ENCODE measurements at places on chromosomes 4 and X. TPM values are rescaled to one million over a fixed set of nuclear protein-coding genes. Genes with fewer than 3 reads are reported as not detected.

Gene GLRB
- total RNA-seq = 2.4 TPM

Gene GABRB1
- total RNA-seq = not detected

Gene CFP
- 4.3 TPM for total RNA-seq

Gene MGAT4D
- not detected for total RNA-seq

Gene MAGEC2
- not detected for total RNA-seq

Gene SSX4
- total RNA-seq = not detected

Gene SYTL4
- 11.4 TPM for total RNA-seq

Gene AFM
- total RNA-seq = not detected

DNA sequence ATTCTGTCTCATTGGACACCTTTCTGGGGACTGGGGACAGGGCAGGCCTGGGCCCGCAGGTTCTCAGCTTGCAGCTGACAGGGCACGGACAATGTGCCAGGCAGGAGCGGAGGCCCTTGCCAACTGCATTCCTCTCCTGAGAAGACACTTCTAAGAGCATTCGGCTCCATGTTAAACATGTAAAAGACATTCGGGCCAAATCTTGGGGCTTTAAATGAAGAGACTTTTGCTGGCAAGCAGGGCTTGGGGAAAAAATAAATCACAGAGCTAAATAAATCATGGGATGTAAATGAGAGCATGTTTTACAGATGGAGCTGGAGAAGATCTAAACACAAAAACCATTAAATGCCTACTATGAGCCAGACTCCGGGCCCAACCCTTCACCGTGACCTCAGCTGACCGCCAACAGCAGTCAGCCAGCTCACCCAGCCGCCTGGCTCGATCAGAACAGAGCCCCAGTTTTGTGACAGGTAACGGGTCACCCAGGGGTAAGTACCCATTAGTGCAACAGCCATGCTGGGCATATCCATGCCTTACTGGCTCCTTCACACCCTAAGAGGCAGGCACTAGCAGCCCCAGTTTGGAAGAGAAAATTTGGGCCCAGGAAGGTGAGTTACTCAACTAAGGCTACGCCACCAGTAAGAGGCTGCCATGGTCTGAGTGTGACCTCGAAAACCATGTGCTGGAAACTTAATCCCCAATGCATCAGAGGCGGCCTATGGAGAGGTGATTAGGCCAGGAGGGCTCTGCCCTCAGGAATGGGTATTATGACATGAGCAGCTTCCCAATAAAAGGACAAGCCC lies 14.7 kb downstream of the WDR1 start:
- DNase-seq = no peak

DNA sequence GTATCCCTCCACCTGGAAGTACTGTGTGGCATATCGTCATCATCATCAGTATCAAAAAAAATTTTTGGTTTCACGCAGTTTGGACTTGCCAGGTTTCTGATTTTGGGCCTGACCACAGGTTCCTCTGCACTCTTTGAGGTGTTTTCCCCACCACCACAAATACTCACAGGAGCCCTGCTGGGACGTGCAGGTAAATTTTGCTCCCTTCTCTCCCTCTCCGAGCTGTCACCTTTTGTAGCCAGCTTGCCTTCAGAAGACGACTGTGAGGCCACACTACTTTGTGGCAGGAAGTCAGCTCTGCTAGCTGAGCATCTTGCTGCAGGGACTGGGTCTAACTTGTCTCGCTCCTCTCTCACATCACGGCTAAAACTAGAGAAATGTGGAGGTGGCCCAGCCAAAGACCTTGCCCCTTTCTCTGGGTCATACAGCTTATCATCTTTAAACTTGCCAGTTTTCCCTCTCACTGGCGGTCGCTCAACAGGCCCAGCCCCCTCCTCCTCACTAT lies 2.8 kb downstream of the PJA1 start:
- peak; percentile 24 for DNase-seq

DNA sequence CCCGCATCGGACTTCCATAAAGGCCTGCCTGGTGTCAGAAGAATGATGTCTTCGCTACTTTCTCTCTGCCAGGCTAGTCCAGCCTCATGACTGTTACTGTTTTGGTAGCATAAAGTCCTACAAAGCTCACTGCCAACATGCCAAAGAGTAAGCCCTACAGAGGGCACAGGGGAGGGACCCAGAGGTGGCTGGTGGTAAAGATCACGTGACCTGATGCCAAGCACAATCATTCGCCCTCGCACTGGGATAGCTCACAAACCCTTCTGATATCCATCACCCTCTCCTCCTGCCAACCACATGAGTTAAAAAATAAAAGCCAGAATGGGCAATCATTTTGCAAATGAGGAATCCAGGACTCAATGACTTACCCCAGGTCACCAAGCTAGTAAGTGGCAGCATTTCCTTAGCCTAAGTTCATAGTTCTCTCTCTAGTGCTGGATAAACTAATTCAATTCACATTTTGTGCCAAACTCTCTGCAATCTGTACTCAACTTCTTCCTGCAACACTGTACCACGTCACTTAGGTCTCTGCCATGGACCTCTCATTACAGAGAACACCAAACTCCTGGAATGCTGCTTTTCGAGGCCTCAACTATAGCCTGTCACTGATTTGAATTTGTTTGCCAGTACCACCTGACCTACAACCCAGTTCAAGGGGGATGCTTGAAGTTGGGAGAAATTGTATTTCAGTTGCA lies 178.1 kb downstream of the SH3KBP1 start:
- no peak for DNase-seq

DNA sequence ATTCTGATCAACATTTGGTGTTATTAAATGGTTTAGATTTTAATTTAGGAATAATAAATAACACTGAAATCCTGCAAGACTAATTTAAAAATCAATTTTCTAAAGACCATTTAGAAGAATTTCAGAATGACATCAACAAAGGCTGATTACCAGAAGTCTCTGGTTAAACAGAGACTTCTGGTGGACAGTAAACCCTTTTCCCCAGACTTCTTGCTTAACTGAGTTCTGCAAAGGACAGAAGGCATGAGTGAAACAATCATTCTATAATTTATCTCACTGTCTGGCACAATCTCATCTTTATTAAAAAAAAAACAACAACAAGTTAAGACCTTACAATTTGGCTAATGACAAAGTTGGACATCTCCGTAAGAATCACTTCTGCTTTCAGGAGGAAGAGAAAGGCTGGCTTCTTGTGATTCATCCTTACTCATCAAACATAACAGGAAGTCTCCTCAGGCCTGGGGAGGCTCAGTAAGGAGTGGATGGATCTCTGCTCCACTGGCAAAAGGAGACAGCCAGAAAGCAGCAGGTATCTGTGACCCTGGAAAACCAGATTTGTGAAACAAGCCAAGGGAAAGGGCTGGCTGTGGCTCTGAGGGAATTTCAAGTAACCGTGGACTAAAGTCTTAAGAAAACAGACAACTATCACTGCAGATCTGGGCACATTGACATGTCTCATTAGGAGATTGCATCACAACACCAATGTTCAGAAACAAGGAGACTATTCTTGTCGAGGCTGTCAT lies 908 bp upstream of the TLR6 start:
- DNase-seq = no peak

DNA sequence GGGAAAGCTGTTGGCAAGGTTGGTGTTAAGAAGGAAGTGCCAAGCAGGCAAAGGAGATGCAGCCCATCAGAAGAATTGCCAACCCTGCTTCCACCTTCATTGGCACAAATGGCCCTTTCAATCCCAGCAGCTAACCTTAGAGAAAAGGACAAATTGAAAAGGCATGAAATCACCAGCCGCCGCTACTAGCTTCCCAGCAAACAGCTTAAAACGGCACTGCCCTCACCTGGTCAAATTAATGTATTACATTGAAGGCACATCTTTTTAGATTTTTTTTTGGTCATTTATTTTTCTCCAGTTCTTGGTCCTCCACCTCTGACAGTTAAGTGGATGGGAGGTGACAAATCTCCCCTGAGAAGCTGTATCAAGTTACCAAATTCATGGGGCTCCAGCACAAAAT lies 51.0 kb upstream of the NHSL2 start:
- DNase-seq = no peak

DNA sequence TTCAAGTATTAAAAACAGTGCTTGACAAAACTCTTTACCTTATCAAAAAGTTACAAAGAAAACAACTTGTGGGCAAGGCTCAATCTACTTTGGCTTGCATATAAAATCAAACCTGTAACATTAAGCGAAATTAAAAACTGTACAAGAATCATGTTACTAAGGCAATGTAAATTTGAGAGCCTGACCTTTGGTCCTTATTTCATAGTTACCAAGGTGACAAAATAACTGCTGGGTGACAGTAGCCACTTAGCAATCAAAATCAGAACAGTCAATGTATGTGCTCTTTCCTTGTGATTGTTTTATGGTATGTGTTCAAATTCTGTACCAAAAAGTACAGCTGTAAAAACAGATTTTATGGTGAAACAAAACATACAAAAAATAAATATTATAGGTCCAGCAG lies 204.0 kb downstream of the RASL11B start:
- no peak for DNase-seq

DNA sequence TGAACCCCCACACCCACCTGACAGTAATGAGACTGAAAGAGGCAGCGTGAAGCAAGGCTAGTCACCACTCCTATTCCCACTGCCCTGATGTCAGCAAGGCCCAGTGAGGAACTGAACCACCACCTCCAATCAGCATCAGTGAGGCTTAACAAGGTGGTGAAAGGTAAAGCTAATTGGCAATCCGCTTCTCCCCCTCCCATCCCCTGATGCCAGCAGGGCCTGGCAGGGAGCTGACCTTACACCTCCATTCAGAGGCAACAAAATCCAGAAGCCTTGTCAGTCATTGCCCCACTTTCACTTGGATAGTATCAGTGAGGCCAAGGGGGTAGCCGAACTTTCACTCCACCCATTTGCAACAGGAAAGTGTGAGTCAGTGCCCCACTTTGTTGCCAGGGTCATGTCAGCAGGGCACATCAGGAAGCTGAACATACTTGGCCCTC lies 60.8 kb downstream of the AWAT2 start:
- no peak for DNase-seq

DNA sequence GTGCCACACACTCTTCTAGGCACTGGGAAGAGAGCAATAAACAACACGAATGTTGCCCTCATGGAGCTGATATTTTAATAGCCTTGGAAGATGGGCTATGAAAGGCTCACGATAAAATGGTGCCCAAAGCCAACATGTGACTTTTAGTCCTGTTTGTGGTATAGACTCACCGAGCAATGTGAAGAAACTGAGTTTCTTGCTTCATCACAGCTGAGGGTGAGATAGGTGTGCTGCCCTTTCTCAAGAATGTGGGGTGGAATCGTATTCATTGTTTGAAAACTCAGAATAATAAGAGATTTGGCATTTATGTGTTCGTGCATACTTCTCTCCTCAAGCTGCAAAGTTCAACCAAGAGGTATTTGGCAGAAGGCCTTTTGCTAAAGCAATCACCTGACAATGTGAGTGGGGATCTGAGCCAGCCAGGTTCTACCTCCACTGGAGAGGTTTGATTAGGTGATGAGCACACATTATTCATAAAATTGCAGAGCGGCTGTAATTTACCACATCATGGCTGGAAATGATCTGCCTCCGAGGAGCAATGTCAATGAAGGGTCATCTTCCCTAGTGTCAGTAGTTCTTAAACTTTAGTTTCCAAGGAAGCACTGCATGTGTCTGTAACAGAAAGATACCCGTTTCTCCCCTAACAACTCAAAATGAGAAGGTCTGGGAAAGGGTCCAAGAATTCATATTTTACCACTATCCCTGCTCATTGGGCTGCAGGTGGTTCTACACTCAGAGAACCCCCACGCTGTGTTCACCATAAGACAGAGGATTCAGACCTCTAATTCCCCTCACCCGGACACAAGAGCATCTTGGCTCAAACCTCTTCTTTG lies 41.9 kb upstream of the CBR4 start:
- DNase-seq = no peak

DNA sequence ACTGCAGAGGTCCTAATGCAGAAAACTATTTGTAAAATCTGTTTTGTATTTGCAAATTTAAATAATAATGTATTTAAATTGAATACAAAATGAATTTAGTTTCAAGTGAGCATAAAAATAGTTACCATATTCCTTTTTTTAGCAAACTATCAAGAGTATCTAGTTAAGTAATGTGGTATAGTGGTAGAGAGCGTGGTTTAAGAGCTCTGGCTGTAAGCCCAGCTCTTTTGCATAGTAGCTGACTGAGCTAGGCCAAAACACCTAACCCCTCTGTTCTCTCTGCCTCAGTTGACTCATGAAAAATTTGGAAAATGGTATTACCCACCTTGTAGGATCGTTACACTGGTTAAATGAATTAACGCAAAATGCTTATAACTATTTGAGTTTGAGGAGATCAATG lies 18.1 kb upstream of the ADAD1 start:
- DNase-seq = no peak

DNA sequence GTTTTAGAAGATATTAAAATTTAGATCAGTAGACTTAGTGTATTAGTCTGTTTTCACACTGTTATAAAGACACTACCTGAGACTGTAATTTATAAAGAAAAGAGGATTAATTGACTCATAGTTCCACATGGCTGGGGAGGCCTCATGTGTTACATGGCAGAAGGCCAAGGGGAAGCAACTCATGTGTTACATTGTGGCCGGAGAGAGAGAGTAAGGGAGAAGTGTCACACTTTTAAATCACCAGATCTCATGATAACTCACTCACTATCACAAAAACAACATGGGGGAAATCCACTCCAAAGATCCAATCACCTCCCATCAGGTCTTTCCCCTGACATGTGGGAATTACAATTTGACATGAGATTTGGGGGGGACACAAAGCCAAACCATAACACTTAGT lies 1159.7 kb upstream of the PCDH7 start:
- no peak for DNase-seq

DNA sequence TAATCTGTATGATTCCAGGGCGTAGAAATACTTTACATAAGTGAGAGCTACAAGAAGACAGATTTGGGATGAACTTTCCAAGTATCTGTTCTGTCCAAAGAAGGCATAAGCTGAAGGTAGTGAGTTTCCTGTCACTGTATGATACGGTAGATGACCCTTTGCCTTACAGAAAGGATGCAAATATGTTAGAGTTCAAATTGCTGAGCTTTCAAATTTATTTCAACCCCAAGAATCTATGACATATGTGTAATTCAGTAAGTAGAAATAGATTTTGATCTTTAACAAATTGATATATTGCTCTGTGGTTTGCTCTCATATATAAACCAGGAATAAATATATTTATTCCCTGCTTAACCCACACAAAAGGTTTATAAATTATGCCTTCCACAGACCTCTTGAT lies 16.5 kb downstream of the DIPK2B start:
- no peak for DNase-seq

GRCh38 chr4:59518005-59518823 lies 1681.9 kb upstream of the ADGRL3 start:
- DNase-seq = no peak

DNA sequence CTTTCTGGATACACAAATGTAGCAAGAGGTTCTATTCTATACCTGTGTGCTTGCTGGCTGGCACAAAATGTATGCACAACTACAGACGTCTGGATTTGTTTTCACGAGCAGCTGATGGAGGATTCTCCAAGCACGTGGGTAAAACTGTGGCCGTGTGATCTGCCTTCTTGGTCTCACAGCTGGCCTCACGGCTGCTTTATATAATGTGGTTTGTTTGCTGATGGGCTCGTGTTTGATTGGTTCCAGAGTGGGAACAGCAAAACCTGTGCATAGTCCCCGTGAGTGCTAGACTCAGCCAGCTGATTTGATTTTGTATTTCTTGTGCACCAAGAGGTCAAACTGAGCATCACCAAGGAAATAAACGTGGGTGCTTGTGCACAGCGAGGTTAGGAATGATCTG lies 262.6 kb upstream of the RPS6KA3 start:
- DNase-seq = no peak

- peak; percentile 4 for DNase-seq
Observed at GRCh38 chrX:107709266-107709806, 66.3 kb downstream of the TSC22D3 start.

GRCh38 chrX:156001001-156001666 lies 3.6 kb downstream of the IL9R start:
- no peak for DNase-seq

Measured in ureter (tissue), 1 donor.